ENCODE measurements at places on chromosomes 12 and 14. TPM values are rescaled to one million over a fixed set of nuclear protein-coding genes. Genes with fewer than 3 reads are reported as not detected.

Gene SALL2
- total RNA-seq, result 2.9 TPM

Gene OSGEP
- total RNA-seq, result 56.8 TPM

Gene DHRS1
- 36.1 TPM for total RNA-seq

Gene CMA1
- not detected for total RNA-seq

Gene GLT8D2
- 3.8 TPM for total RNA-seq

Gene LRR1
- 8.3 TPM for total RNA-seq

Gene DLGAP5
- 8.9 TPM for total RNA-seq

Gene TAS2R9
- 0.18 TPM for total RNA-seq

Gene BCAT1
- total RNA-seq, result 130 TPM

Gene AVPR1A
- total RNA-seq, result not detected

Gene MYO1H
- not detected for total RNA-seq

DNA sequence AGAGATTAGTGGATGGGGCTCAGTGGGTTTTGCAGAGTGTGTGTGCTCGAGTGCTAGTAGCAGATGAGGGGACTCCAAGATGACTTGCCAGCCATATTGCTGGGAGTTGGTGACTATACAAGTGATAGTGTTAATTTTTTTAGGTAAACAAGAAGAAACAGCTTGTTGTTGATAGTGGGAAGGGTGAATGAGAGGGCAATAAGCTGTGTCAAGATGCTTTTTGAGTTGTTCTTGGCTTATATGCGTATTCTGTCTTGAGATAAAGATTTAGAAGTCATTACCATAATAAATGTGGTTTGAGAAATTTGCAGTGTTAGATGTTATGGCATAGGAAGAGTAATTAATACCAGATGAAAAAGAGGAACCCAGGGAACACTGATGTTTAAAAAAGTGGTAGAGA, 75.3 kb downstream of the RCOR1 start:
- DNase-seq, result no peak

DNA sequence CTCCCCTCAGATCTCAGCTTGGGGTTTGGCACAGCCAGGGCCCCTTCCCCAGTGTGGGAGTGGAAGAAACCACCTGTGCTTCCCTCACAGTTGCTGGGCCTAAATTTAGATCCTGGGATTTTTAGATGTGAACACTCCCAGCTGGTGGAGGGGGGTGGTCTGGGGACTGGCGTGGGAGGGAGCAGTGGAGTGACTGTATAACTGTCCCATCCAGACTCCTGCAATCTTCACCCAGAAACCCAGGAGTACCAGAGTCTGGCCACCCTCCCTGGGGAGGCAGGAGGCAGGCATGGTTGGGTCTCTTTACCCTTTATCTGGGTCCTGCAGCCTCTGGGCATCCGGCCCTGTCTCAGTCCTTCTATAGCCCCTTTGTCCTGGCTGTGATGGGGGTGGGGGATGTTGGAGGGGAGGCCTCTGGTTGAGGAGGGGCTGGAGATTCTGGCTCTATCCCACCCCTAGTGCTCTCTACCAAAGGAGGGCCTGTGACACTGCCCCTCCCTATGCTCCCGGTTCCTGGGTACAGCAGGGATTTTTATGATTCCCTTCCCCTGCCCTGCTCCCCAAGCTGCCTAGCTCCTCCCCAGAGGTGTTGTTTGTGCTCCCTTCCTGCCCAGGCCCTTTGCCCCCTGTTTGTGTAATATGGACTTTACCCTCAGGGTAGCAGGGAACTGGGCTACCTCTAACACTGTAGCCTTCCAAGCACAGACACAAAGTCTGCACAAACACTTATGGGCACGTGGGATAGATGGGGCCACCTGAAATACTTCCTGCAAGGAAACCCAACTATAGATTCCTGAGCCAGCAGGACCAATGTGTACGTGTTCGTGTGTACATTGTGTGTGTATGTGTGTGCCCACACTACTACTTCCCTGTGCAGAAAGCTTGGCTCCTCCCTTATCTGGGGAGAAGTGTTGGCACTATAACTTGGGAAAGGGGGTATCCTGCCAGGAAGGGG, 1.7 kb downstream of the ERBB3 start:
- no peak for DNase-seq

DNA sequence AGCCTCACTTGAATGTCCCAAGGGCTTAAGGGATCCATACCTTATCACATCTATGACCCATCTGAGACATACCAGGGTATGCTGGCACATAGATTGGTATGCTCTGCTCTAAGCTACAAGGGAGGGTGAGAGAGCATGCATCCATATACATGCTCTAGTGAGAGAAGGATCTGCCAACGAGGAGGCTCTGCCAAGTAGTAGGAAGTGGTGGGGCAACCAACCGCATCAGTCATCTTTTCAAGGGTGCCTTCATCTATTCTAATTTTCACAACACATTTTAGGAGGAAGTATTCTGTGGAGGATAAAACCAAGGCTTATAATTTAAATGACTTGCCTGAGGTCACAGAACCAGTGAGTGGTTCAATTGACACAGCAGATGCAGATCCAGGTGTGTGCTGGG, 6.6 kb upstream of the PPM1A start:
- no peak for DNase-seq

DNA sequence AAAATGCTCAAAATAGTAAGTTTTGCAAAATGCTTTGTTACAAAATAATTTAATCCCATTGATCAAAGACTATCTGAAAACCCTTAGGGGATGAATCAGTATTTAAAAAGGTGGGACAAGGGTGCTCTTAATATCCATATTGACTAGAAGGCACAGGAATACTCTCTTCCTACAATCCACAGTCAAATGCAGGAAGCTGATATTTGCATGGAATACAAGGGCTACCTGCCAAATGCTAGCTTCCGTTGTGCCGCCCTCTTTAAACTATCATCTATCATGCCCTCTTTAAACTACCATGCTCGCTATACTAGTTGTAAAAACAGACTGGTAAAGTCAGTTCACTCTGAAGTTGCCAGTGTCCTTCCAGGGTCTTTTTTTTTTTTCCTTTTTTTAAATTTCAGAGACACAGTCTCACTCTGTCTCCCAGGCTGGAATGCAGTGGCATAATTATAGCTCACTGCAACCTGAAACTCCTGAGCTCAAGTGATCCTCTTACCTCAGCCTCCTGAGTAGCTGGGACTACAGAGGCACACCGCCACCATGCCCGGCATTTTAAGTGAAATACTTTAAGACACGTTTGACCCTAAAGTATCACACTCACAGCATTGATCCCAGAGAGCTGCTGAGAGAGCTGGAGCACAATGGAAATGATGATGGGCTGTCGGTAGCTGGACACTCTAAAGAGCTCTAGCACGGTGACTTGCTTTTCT, 6.7 kb downstream of the SLC2A3 start:
- DNase-seq, result no peak

- DNase-seq, result no peak
These were observed 255.1 kb upstream of the KRR1 start for GRCh38 chr12:75766263-75767160.

- DNase-seq, result no peak
These were observed 148.8 kb upstream of the E2F7 start for GRCh38 chr12:77214136-77214535.

- no peak for DNase-seq
These were observed 17.1 kb downstream of the SLC35F4 start for GRCh38 chr14:57848786-57849185.

GRCh38 chr14:103057028-103057371, 349 bp downstream of the CDC42BPB start:
- DNase-seq, result no peak

- DNase-seq, result no peak
These were observed 53.4 kb downstream of the CYP46A1 start for GRCh38 chr14:99737451-99737951.

- no peak for DNase-seq
These were observed 7.5 kb downstream of the HAL start for GRCh38 chr12:95988506-95989275.

- no peak for DNase-seq
These were observed 2.2 kb downstream of the CAMKK2 start for GRCh38 chr12:121294151-121294889.

DNA sequence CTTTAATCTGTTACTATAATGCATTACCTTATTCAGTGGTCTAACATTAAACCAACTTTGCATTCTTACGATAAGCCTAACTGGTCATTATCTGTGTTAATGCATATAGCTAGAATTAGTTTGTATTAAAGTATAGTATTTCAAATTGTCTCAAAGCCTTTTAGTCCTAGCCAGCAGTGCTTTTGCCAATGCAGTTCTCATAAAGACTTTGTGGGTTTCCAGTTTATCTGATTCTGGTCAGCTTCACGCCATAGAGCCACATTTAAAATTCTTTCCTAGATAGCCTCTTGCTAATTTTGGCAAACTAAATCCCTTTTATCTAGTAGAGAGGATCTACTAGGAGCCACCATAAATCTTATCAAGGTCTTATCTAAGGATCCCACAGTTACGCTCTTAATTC, 78.9 kb upstream of the VASH1 start:
- DNase-seq, result no peak

DNA sequence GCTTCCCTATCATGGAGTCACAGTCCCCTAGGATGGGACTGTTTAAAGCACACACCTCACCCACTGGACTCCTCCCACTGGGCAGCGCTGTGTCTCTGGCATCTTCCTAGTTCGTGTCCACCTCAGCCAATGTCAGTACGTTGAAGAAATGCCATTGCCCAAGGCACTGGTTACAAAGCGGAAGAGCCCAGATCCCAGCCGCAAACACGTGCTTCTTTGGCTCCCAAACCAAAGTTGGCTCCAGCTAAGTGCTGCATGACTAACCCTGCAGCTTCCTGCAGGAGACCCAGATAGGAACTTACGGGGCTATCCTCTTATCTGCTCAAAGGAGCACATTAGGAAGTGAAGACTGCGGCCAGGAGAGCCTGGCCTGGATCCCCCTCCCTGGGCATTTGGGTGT, 9.3 kb downstream of the SYNE3 start:
- DNase-seq, result no peak

DNA sequence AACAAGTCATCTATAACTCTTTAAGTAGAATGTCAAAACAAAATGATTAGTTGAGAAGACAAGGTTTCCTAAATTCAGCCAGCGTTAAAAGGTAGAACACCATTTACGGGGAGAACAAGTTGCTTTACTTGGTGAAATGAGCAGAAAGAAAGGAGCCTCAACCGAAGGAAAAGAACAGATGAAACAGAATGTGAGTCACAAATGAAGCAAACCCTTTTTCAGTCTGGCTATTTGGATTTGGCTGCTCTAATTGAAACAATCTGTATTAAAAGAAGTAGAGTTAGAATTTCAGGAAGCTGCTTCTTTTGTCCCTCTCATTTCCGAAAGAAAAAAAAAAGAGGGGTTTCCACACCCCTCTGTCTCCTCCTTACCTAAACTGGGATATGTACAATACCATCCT, 34.6 kb downstream of the CEP128 start:
- DNase-seq, result no peak

GRCh38 chr12:38776647-38777046, 128.7 kb downstream of the CPNE8 start:
- DNase-seq, result no peak

DNA sequence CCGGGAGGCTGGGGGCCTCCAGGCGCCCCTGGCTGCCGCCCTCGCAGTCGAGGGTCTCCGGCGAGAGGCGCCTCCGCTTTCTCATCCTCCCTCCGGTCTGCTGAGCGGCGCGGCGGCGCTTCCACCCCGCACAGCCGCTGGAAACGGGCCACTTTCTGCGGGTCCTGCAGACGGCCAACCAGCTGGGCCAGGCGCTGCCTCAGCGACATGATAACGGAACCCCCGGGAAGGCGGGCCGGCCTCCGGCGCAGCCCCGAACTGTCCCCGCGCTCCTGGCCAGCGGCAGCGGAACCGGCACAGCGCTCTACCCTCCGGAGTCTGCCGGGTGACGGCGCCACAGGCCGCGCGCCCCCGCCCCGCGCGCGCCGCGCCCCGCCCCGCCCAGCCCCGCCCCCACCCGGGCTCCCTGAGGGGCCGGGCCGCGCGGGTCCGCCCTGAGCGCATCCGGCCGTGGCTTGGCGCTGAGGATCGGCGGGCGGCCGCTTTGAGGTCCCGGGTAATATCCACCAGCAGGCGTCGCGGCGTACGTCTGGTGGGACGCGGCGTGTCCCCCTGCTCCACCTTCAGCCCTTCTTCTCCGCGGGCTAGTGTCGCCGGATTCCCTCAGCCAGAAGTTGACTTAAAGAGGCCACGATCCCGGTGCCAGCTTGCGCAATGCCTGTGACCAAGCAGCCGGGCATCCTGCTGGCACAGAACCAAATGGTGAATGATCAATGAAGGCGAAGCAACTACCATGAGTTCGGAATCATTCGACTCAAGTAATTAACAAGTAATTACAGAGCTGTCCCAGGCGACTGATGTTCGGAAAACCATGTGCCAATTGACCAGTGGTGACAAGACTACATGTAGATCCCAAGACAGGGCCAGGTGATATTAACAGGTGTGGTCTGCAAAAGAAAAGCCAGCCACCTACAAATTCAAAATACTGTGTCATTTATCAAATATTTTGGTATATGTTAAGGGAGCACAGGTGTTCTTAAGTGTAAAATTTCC, at the start of gene SGPP1:
Gene SGPP1 (minus strand): TSS at position 330 of the 993 bp plus-strand sequence. CDS start 121 bp downstream, at position 209.
- no peak for DNase-seq

DNA sequence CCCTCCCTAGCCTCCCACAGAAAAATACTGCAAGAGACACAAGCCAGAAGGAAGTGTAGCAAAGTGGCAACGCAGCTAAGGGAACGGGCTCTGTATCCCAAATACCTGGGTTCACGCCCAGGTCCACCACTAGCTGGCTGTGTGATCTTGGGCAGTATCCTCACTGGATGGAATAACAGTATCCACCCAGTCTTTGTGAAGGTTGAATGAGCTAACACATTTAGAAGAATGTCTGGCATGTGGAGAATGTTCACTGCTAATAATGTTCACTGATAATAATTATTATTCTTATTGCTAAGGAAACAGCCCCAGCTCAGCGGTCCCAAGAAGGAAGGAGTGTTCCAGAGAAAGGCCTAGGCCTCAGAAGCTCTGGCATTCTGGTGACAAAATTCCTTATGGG, 70.9 kb downstream of the VWF start:
- peak; percentile 47 for DNase-seq

GRCh38 chr14:72243309-72244293, 311.4 kb downstream of the RGS6 start:
- DNase-seq, result no peak

DNA sequence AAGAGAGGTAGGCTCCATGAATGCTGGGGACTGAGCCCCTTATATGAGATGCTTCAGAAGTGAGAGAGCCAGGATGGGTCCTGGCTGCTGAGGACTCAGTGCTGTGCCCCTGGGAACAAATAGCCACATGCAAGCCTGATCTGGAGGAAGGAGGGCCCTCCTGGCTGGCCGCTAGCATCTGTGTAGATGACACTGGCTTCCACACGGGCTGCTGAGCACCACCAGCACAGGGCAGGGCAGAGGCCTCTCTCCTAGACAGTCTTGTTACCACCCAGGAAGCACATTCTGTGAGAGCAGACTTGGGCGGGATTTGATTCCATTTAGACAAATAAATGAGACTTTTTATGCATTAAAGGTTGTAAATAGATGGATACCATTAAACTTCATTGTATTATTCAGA, 48.0 kb downstream of the ZNF664 start:
- no peak for DNase-seq

DNA sequence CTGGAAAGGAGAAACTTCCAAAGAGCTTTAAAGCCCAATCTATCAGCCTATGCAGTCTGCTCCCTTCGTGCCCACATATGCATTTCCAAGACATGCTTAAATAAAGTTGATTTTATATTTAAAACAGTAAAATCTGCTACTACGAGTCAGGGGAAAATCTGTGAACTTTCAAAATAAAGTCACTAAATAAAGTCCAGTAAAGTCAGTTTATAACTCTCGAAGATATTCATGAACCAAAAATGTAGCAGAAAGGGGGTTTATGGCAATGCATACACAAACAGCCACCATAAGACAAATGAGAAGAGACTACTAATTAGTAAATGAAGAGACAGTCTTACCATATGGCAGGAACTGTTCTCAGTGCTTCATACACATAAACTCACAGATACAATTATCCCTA, 19.7 kb downstream of the AREL1 start:
- DNase-seq, result no peak

All from glomerular endothelial cell (primary cell).